Activated CD8-positive, alpha-beta memory T cell treated with anti-CD3 and anti-CD28 coated beads for 1 hour (primary cell): ENCODE measurements at places on chromosomes 7 and 10.

DNA sequence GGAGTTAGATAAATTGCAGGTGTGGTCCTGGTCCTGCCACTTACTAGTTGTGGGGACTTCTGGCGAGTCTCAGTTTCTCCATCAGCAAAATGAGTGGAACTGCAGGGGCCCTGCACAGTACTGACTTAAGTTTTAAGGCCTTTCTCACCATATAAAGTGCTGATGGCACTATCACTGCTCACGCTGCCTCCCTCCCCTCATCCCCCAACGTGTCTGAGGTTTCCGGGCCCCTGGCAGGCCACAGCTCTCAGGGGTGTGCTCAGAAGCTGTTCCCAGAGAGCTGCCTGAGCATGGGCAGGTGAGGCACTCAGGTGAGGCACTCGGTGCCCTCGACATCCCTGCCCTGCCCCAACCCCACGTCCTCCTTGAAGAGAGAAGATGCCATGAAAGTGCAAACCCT lies 74.2 kb downstream of the VOPP1 start:
- DNase-seq, result peak; percentile 27

DNA sequence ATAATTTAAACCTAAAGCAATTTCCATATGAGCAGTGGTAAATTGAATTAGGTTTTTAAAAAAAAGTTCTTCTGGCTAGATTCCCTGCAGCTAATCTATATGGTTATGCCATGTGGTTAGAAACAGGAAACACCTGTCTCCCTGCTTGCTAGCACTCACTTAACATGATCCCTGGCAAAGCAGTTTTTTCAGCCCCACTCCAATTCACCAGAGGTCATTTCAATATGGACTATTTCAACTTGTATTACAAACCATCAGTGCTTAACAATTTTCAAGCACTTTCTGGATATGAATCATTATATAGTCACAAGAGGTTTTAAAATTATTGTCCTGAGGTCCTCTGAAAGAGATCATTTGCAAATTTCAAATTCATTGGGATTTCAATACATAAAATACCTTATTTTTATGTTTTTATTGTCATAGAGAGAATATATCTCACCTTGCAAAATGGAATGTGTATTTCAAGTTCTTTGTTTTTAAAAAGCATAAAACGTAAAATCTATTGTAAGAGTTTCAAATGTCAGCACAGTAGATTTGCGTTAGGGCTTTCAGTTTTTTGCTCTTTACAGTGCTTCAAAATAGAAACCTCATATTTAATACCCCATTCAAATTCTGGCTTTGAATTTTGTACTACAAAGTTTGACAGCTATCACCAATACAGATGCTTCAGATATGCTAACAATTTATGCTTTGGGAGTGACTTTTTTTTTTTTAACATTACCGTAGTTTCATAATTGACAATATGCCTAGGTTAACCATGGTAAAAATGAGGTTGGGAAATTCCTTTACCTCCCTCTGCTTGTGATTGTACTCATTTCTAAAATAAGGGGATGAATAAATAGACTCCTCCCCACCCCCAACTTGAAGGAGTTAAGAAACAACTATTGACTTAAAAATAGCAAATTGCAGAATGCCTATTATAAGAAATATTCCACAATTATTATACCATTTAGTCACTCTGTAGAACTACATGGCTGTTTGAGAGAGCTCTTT lies 117.5 kb upstream of the HGF start:
- DNase-seq, result no peak

- no peak for DNase-seq
Measured at GRCh38 chr10:58404001-58404400, 18.8 kb downstream of the TFAM start.

DNA sequence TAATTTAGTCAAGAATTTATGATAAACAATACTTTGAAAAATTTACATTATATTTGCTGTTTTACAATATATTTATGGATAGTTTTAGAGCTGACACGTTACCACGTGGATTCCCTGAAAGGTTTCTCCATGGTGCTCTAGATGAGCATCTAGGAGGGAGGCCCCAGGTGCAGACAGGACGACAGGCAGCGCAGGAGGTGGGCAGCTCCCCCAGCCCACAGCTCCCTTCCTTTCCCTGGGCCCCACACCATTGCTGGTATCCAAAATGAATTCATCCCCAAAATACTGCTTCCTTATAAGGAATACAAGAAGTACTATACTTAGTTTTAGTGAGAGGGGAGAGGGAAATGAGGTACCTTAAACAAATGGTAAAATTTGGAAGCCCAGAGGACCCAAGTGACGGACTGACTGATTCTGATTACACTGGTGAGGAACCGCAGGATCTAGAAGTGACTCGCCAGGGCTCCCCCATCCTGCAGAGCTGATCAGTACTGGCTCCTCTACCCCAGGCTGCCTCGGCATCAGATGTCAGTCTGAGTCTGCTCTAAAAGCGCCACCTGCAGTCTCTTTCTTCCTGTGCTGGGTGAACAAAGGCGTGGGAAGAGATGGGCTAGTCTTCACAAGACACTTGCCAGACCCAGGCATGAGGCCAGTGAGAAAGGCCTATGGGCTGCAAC lies 89.2 kb downstream of the DLG5 start:
- DNase-seq, result peak; percentile 27

DNA sequence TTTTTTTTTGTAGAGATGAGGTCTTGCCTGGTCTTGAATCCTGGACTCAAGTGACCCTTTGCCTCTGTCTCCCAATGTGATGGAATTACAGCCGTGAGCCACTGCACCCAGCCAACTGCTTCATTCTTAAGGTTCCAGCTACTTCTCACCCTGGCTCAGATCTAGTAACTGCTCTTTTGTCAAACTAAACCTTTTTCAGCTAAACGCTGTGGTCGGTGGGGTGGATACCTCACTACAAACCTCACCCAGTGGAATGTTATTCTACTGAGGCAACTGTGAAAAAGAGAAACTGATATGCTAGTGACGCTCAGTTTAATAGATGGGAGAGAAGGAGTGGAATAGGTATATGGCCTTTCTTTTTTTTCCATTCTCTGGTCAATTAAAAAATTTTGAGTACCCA lies 1.7 kb upstream of the MRLN start:
- DNase-seq, result no peak

GRCh38 chr7:151011097-151011409 lies 13.2 kb downstream of the ATG9B start:
- no peak for DNase-seq

GRCh38 chr7:157139111-157139809 lies 534 bp downstream of the UBE3C start:
- DNase-seq, result peak; percentile 59

DNA sequence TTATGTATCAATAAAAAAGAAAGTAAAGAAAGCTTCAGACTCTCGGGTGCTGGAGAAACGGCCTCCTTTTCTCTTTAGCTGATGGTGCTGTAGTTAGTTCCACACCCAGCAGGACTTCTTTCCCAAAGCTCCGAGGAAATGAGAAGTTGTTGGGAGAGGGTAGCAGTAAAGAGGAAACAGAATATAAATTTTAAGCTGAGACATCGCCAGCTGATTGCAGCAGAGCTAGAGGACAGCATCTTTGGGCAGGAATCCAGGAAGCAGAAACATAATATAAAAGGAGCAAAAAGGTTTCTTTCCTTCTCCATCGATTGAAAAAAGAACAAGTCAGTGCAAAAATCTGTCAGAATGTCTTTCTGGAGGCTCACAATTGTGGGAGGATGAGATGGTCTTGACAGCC lies 616.9 kb upstream of the FOXK1 start:
- no peak for DNase-seq

DNA sequence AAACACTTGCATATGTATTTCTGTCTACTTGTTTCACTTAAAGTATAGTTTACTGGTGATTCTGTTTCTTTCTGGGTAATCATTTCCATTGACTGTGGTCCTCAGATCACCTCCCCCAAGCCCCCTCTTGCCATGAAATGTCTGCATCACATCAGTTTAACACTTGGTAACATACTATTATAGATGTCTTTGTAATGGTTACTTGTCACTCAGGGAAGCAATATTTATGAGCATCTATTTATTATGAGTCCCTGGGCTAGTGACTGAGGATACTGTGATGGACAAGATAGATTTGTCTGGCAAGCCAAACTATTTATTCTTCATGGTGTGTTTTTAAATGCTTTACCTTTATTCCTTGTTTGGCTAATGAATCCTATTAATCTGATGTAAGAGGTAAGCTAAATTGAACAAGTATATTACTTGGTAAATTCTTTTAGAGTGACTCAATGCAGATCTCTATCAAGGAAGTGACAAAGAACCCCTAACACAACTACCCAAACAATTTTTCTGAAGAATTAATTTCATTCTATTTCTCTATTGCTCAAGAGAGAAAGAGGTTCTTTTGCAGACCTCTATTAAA lies 270.9 kb downstream of the RELN start:
- DNase-seq, result no peak

DNA sequence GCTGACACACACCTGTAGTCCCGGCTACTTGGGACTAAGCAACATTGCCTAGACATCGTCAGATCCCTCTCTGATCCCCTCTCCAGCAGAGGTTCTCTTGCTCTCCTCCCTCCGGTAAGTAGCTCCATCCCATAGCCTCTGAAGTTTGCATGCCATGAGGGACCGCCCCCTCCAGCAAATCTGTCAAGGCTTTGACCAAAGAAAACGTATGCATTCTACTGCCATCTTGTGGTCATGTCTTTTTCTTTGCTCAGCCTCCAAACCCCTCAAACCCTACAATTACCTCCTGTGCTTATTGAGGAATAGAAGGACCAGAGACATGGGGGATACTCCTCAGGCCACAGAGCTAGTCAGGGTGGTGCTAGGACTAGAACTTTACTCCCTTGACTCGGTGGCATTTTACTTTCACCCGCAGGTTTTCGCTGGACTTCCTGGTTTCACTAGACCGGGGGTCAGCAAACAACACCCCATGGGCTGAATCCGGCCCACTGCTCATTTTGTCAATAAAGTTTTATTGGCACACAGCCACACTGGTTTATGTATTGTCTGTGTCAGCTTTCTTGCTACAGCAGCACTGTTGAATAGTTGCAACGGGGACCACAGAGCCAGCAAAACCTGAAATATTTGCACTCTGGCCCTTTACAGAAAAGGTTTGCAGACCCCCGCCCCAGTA lies 202.6 kb upstream of the FOXK1 start:
- DNase-seq, result no peak

- no peak for DNase-seq
Measured at GRCh38 chr10:109173937-109174336, 749.4 kb downstream of the XPNPEP1 start.

GRCh38 chr10:100347568-100348195 lies 649 bp downstream of the SCD start:
- DNase-seq, result no peak

GRCh38 chr10:97948822-97949221 lies 81.6 kb downstream of the CRTAC1 start:
- DNase-seq, result no peak

- no peak for DNase-seq
Measured at GRCh38 chr7:99369767-99370391, 4.7 kb upstream of the ARPC1B start.

DNA sequence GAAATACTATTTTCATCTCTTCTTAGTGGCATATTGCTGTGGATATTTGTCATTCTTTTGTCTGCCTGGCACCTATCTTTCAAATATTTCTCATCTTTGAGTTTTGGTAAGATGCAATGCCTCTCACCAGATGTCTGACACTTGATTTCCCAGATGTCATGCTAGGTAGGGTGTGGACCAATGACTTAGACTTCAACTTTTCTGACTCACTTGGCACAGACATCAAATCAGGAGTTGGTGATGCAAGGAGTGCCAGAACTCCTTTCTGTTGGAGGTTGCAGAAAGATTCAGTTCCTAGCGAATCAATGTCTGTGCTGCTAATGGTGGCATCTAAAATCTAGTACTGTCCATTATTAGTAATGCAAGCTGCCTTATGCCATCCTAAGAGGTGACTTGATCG lies 216.9 kb upstream of the FERD3L start:
- DNase-seq, result no peak

DNA sequence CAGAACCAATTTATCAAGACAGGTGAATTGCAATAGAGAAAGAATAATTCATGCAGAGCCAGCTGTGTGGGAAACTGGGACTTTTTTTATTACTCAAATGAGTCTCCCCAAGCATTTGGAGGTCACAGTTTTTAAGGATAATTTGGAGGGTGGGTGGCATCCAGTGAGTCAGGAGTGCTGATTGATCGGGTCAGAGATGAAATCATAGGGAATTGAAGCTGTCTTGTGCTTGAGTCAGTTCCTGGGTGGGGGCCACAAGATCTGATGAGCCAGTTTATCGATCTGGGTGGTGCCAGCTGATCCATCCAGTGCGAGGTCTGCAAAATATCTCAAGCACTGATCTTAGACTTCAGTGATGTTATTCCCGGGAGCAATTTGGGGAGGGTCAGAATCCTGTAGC lies 9.9 kb upstream of the MYO1G start:
- no peak for DNase-seq

GRCh38 chr7:137715121-137715520 lies 131.7 kb downstream of the DGKI start:
- no peak for DNase-seq

DNA sequence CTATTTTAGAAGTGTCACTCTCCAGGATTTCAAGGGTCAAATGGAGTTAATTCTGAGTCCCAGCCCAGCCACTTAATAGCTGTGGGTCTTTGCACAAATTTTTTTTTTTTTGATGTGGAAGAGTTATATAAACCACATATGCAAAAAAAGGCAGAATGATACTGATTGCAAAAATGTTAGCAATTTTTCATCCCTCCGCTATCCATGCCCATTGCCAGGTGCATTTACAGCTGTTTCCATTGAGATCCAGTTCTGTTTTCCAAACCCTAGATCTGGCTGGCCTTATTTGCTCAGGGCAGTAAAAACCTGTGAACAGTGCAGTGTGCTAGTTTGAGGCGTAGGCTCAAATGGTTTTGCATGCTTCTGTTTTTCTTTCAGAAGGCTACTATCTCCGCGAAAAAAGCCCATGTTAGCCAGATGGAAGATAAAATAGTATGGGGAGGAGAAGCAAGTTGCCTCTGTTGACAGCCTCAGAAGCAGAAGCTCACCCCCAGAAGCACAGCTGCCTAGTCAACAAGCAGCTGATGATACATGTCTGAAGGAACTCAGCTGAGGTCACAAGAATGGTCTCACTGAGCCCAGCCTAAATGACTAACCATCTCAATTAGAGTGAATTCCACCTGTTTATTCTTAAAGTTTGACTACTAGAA lies 997 bp upstream of the ZNF138 start:
- DNase-seq, result no peak
